ENCODE measurements at places on chromosomes 7 and 10. TPM values are rescaled to one million over a fixed set of nuclear protein-coding genes. Genes with fewer than 3 reads are reported as not detected.

Gene ATAD1
- total RNA-seq: 52.0 TPM

Gene PALD1
- total RNA-seq: not detected

Gene AKR1C8
- 8.5 TPM for total RNA-seq

Gene PTN
- not detected for total RNA-seq

Gene PPP1R3A
- total RNA-seq: not detected

Gene SPDYE2B
- total RNA-seq: not detected

Gene GAD2
- not detected for total RNA-seq

DNA sequence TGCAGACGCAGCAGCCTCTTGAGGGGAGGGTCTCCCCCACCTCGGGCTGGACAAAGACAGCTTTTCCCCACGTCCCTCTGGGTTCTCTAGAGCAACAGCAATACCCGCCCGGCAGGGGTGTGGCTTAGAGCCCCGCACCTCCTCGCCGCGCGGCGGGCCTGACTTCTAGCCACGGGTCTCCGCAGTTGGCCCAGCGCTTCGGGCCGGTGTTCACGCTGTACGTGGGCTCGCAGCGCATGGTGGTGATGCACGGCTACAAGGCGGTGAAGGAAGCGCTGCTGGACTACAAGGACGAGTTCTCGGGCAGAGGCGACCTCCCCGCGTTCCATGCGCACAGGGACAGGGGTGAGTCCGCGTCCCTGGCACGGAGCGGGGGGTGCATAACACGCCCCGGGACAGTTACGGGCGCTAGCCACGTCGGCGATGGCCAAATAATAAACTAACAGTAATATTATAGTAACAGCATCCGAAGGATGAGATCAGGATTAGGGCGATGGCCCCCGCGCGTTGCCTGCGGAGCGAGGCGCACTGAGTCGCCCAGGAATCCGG, 1.2 kb downstream of the CYP2E1 start:
- DNase-seq: no peak
- peaks cover 24% of the 10 kb centered on the region for H3K4me1 ChIP-seq
- H3K27me3 ChIP-seq: peaks cover 17% of the 10 kb centered on the region
- H3K27ac ChIP-seq: no peak overlapping the region
- no peak overlapping the region for H3K4me3 ChIP-seq

DNA sequence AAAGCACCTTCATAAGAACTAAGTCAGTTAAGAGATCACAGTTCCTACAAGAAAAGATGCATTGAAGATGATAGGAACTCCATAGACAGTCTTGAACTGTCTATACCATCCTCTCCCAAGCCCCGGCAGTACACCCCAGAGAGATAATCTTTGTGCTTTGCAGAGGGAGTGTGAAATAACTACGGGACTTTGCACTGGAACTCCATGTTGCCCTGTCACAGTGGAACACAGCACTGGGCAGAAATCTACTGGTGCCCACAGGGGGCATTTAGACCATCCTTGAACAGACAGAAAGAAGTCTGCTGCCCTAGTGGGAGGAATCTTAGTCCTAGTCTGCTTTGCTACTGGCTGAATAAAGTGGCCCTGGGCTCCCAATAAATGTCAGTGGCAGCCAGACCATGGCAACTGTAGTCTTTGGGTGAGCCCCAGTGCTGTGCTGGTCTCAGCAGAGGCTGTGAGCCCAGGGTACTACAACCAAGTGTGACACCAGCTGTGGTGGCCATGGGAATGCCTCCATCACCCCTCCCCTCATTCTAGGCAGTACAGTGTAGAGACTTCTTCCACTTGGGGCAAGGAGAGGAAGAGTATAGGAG, 107.7 kb upstream of the TMEM168 start:
- no peaks in the 10 kb centered on the region for H3K27me3 ChIP-seq
- H3K36me3 ChIP-seq: peaks cover 6% of the 10 kb centered on the region
- no peak overlapping the region for H3K4me3 ChIP-seq

GRCh38 chr7:151008511-151009323, 15.6 kb downstream of the ATG9B start:
- peaks cover 74% of the 10 kb centered on the region for H3K4me1 ChIP-seq
- peak overlapping the region; percentile 17 for H3K4me3 ChIP-seq
- H3K36me3 ChIP-seq: no peaks in the 10 kb centered on the region

GRCh38 chr7:152312316-152312715, 123.5 kb downstream of the KMT2C start:
- no peaks in the 10 kb centered on the region for H3K27me3 ChIP-seq
- H3K36me3 ChIP-seq: peaks cover 12% of the 10 kb centered on the region
- DNase-seq: no peak

DNA sequence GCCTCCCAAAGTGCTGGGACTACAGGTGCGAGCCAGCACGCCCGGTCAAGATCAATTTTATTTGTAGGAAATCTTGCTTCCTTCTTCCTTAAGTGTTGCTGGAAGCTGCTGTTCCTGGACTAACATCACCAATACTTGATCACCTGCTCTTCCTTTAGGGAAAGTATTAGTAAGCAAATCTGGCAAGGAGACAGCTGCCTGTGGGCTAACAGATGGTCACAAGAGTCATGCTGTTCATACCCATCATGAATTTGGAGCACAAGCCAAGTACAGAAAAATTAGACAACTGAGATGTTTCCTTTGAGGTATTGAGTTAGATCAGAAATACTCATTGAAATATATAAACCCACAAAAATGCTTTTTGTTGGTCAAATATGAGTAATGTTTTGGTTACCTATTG, 27.9 kb downstream of the BAIAP2L1 start:
- no peak overlapping the region for H3K4me3 ChIP-seq
- no peaks in the 10 kb centered on the region for H3K36me3 ChIP-seq
- DNase-seq: no peak
- H3K27me3 ChIP-seq: no peaks in the 10 kb centered on the region
- H3K4me1 ChIP-seq: no peaks in the 10 kb centered on the region
- H3K27ac ChIP-seq: no peak overlapping the region

DNA sequence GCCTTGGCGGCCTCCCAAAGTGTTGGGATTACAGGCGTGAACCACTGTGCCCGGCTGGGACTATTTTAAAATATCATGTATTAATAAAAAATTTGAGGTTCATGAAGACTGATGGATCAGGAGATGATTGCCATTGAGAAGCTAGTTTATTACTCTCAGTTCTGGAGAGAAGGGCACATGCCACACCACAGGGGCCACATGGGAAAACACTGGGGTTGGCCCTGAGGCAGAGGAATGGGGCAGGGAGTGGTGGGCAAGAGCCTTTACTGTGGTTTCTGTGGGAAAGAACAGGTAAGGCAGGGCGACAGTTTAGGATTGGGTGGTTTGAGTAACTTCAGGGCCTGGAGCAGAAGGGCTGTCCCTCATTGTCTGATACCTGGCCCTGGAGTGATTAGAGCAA, 6.8 kb upstream of the TBRG4 start:
- no peaks in the 10 kb centered on the region for H3K36me3 ChIP-seq
- H3K27me3 ChIP-seq: no peaks in the 10 kb centered on the region
- no peak for DNase-seq
- no peak overlapping the region for H3K27ac ChIP-seq
- peaks cover 14% of the 10 kb centered on the region for H3K4me1 ChIP-seq

- no peaks in the 10 kb centered on the region for H3K4me1 ChIP-seq
- H3K4me3 ChIP-seq: no peak overlapping the region
- no peaks in the 10 kb centered on the region for H3K27me3 ChIP-seq
- no peak for DNase-seq
- no peaks in the 10 kb centered on the region for H3K36me3 ChIP-seq
Observed at GRCh38 chr10:24201503-24202180, 7.3 kb upstream of the KIAA1217 start.

GRCh38 chr7:116377721-116378120, 121.8 kb upstream of the CAV2 start:
- H3K27ac ChIP-seq: no peak overlapping the region
- DNase-seq: no peak
- no peaks in the 10 kb centered on the region for H3K36me3 ChIP-seq
- H3K27me3 ChIP-seq: no peaks in the 10 kb centered on the region
- H3K4me1 ChIP-seq: no peaks in the 10 kb centered on the region

- H3K36me3 ChIP-seq: no peaks in the 10 kb centered on the region
- no peak overlapping the region for H3K4me3 ChIP-seq
- H3K4me1 ChIP-seq: no peaks in the 10 kb centered on the region
- no peak overlapping the region for H3K27ac ChIP-seq
- peak; percentile 24 for DNase-seq
Observed at GRCh38 chr10:93813507-93814465, 56.0 kb downstream of the LGI1 start.

- no peak overlapping the region for H3K4me3 ChIP-seq
- H3K27me3 ChIP-seq: no peaks in the 10 kb centered on the region
- no peaks in the 10 kb centered on the region for H3K36me3 ChIP-seq
- H3K27ac ChIP-seq: no peak overlapping the region
- no peak for DNase-seq
Observed at GRCh38 chr10:110022716-110023504, 15.1 kb downstream of the ADD3 start.

- no peaks in the 10 kb centered on the region for H3K27me3 ChIP-seq
- H3K4me3 ChIP-seq: no peak overlapping the region
- no peak for DNase-seq
Observed at GRCh38 chr7:98974205-98974604, 95.9 kb downstream of the TRRAP start.

DNA sequence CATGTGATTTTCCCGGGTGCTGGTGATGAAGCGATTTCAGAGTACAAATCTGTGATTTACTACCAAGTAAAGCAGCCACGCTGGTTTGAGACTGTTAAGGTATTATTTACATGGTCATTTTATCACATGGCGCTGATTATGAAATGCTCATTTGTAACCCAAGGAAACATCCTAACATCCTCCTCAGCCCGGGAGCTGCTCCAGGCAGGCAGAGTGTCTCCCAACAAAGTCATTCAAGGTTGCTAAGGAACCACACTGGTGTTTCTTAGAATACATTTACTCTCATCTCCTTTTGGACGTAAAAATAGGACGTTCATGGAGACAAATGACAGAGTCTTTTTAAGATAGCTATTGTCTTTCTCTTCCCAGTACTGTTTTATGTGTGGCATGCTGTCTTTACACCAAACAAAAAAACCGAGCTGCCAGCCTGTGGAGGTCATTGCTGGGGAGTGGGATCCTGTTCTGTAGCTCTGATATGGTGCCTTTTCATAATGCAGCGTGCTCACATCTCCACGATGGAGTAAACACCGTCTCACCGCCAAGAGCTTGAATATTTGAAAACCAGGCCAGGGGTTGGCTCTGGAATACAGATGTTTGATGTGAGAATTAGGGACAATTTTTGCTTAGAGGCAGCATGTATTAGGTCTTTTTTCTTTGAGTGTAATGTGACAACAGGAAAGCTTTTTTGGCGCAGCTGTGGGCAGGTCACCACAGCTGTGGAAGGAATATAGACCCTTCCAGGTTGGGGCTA, 119.6 kb downstream of the DOCK1 start:
- no peaks in the 10 kb centered on the region for H3K27me3 ChIP-seq
- H3K4me3 ChIP-seq: no peak overlapping the region
- H3K36me3 ChIP-seq: no peaks in the 10 kb centered on the region
- DNase-seq: no peak
- H3K4me1 ChIP-seq: no peaks in the 10 kb centered on the region

DNA sequence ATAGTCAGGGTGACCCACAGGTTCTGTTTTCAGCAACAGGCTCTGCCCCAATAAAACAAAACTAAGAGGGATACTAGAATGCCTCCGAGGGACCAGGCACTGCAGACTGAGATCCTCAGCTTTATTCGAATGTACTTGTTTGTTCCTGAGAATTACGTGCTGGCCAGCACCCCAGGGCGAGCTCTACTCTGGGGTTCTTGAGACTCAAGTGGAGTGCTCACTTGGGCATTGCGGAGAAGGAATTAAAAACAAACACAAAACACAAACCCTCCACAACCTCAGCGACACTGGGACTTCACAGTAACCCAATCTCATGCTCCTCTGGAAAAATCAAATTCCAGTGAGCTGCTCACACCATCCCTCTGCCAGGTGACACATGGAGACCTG, 250.7 kb downstream of the TNS3 start:
- no peaks in the 10 kb centered on the region for H3K27me3 ChIP-seq
- no peaks in the 10 kb centered on the region for H3K4me1 ChIP-seq
- DNase-seq: no peak
- no peak overlapping the region for H3K4me3 ChIP-seq

GRCh38 chr10:17476073-17476472, 21.7 kb upstream of the ST8SIA6 start:
- no peaks in the 10 kb centered on the region for H3K36me3 ChIP-seq
- no peak for DNase-seq
- no peaks in the 10 kb centered on the region for H3K27me3 ChIP-seq
- H3K4me1 ChIP-seq: no peaks in the 10 kb centered on the region

- H3K4me1 ChIP-seq: no peaks in the 10 kb centered on the region
- no peak overlapping the region for H3K27ac ChIP-seq
- no peaks in the 10 kb centered on the region for H3K36me3 ChIP-seq
- H3K4me3 ChIP-seq: no peak overlapping the region
Observed at GRCh38 chr7:18499407-18500177, 4.0 kb downstream of the HDAC9 start.

DNA sequence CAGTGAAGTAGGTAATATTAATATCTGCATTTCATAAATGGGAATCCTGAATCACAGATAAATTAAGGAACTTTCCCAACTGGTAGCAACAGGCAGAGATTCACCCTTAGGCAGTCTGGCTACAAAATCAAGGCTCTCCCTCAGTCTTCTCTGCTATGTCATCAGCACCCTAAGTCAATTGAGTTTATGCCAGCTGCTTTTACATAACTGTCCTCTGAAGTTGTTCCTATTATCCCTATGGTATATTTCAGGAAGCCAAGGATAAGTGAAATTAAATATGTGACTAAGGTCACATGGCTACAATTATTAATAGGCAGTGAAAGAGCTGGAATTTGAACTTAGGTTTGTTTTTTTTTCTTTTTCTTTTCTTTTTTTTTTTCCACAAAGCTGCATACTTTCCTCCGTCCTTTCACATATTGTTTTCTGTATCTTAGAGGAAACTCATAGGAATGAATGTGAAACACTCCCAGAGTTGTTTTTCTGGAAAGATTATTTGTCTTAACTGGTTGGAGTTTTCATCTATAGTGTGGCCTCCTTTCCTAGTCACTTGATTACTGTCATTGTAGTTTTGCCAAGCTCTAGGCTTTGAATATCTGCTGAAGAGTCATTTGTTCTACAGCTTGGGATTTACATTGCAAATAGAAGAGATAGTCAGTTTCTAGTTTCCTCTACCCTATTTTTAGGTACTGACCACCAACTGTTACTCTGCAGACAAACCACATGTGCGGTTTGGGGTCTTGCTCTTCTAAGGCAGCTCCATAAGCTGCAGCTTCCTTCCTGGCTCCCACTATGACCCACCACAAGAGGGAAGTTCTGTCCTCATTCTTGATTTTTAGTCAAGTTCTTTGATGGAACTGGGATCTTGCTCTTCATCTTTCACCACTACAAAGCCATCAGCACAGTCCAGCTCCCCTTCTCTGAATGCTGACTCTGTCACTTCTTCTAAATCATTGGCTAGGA, 338.0 kb upstream of the KIAA1217 start:
- H3K36me3 ChIP-seq: no peaks in the 10 kb centered on the region
- no peak for DNase-seq
- H3K4me1 ChIP-seq: no peaks in the 10 kb centered on the region
- H3K27me3 ChIP-seq: no peaks in the 10 kb centered on the region
- H3K27ac ChIP-seq: no peak overlapping the region

- H3K4me1 ChIP-seq: no peaks in the 10 kb centered on the region
- no peak for DNase-seq
- H3K27ac ChIP-seq: no peak overlapping the region
Observed at GRCh38 chr7:140200061-140200989, 23.5 kb upstream of the KDM7A start.

- no peak for DNase-seq
- peaks cover 18% of the 10 kb centered on the region for H3K36me3 ChIP-seq
- H3K4me3 ChIP-seq: no peak overlapping the region
- no peaks in the 10 kb centered on the region for H3K4me1 ChIP-seq
Observed at GRCh38 chr10:84510121-84510520, 181.7 kb downstream of the CCSER2 start.

- H3K27me3 ChIP-seq: no peaks in the 10 kb centered on the region
- DNase-seq: no peak
Observed at GRCh38 chr10:106935978-106936451, 228.5 kb downstream of the SORCS1 start.

- H3K27me3 ChIP-seq: no peaks in the 10 kb centered on the region
- DNase-seq: no peak
Observed at GRCh38 chr7:30464231-30464671, 14.3 kb downstream of the NOD1 start.
